Activated gamma-delta T cell treated with anti-CD3 and anti-CD28 coated beads, Interleukin-2, amount 50 U/mL, for 16 hours (primary cell): ENCODE measurements at places on chromosomes 1 and 21.

- no peak for DNase-seq
Observed at GRCh38 chr1:199046618-199047017, 407.8 kb downstream of the PTPRC start.

- no peak for DNase-seq
Observed at GRCh38 chr1:15176120-15176519, 22.6 kb downstream of the TMEM51 start.

GRCh38 chr1:36322041-36322785, 1.2 kb downstream of the EVA1B start:
- no peak for DNase-seq

GRCh38 chr1:180939711-180940103, 27.0 kb downstream of the KIAA1614 start:
- DNase-seq: no peak

DNA sequence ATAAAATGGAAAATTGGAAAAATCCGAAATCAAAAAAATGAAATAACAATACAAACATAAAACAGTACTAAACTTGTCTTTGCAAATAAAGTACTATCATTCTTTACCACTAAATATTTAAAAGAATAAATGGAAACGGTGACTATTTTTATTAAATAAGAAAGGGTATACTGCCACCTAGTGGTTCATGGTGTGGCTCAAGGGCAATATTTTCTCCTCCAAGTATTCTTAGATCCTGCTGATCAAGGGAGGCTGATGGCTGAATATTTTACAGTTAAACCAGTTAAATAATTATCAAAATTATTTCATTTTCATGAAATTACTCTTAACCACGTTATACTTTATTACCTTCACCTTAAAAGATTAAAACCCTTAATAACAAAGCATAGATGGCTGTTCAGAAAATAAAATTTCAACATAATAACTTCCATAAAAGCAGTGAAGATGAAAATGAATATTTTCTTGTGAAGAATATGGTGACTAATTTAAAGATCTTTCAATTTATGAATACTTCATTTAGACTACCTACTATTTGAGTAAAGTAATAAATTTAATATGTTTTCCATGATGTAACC, 1793.9 kb downstream of the NCAM2 start:
- no peak for DNase-seq
